Urinary bladder (tissue), 4 donors: ENCODE measurements at places on chromosomes 3 and 15. TPM values are rescaled to one million over a fixed set of nuclear protein-coding genes. Genes with fewer than 3 reads are reported as not detected.

Gene MESP2
- total RNA-seq = not detected

Gene LINGO1
- total RNA-seq = 1.8 TPM

Gene TM6SF1
- total RNA-seq = 5.7 TPM

Gene FAM107A
- total RNA-seq = 9.8 TPM

Gene GATM
- 83.8 TPM for total RNA-seq

Gene NR1I2
- total RNA-seq = 0.11 TPM

Gene TMEM266
- 0.16 TPM for total RNA-seq

Gene LTK
- 0.48 TPM for total RNA-seq

Gene ECE2
- total RNA-seq = not detected

Gene HDC
- 11.7 TPM for total RNA-seq

Gene STRIT1
- total RNA-seq = 1.4 TPM

Gene TM4SF1
- 124 TPM for total RNA-seq

Gene CDHR4
- not detected for total RNA-seq

Gene MLF1
- 17.7 TPM for total RNA-seq

Gene LRRC2
- 4.3 TPM for total RNA-seq

Gene ZIC4
- not detected for total RNA-seq

Gene DZIP1L
- 54.0 TPM for total RNA-seq

Gene IGF2BP2
- total RNA-seq = 42.7 TPM

Gene CISH
- total RNA-seq = 5.0 TPM

Gene BFSP2
- total RNA-seq = not detected

Gene TRIM42
- total RNA-seq = not detected

Gene POU1F1
- not detected for total RNA-seq

Gene FRG2C
- total RNA-seq = not detected

Gene TRAIP
- total RNA-seq = 6.8 TPM

Gene RASGRP1
- total RNA-seq = 0.74 TPM

Gene ARPP21
- total RNA-seq = 11.8 TPM

Gene UROC1
- not detected for total RNA-seq

Gene PARP15
- total RNA-seq = 1.3 TPM

Gene CYP1A2
- not detected for total RNA-seq

Gene TMPRSS7
- not detected for total RNA-seq

Gene SLC25A20
- total RNA-seq = 11.0 TPM

Gene UMPS
- total RNA-seq = 32.6 TPM

Gene EEF1AKMT4
- total RNA-seq = 1.7 TPM

Gene RBPMS2
- total RNA-seq = 4.0 TPM

Gene FBXW12
- 0.32 TPM for total RNA-seq

Gene ANKRD34C
- total RNA-seq = not detected

Gene C3orf80
- total RNA-seq = 1.0 TPM

Gene PRSS50
- total RNA-seq = 0.26 TPM

Gene NCBP2
- 38.8 TPM for total RNA-seq

Gene OCA2
- 3.0 TPM for total RNA-seq

Gene KY
- total RNA-seq = 4.9 TPM

Gene ANKRD63
- not detected for total RNA-seq

Gene TYRO3
- 16.8 TPM for total RNA-seq

Gene GPR156
- 2.0 TPM for total RNA-seq

Gene ALDH1L1
- 11.5 TPM for total RNA-seq

Gene TMF1
- total RNA-seq = 68.4 TPM

Gene HHLA2
- not detected for total RNA-seq

Gene MKRN3
- total RNA-seq = 0.95 TPM

Gene SPINK8
- total RNA-seq = not detected

Gene PLCB2
- total RNA-seq = 3.9 TPM

Gene ADIPOQ
- total RNA-seq = 1.4 TPM

Gene DPPA2
- total RNA-seq = not detected

Gene PCOLCE2
- 58.4 TPM for total RNA-seq

Gene GHRL
- not detected for total RNA-seq

Gene CD96
- total RNA-seq = 7.6 TPM

Gene CMSS1
- 14.7 TPM for total RNA-seq

Gene CFAP100
- not detected for total RNA-seq

Gene AMOTL2
- 37.0 TPM for total RNA-seq

Gene CORO2B
- 4.2 TPM for total RNA-seq

Gene NTRK3
- 26.4 TPM for total RNA-seq
